ENCODE measurements at places on chromosomes 3 and 15. TPM values are rescaled to one million over a fixed set of nuclear protein-coding genes. Genes with fewer than 3 reads are reported as not detected.

GRCh38 chr3:146625186-146625775 is 20.1 kb upstream of the PLSCR5 start:
- no peak for DNase-seq

- DNase-seq, result no peak
These were observed 202.5 kb upstream of the TLE3 start for GRCh38 chr15:70299931-70300869.

DNA sequence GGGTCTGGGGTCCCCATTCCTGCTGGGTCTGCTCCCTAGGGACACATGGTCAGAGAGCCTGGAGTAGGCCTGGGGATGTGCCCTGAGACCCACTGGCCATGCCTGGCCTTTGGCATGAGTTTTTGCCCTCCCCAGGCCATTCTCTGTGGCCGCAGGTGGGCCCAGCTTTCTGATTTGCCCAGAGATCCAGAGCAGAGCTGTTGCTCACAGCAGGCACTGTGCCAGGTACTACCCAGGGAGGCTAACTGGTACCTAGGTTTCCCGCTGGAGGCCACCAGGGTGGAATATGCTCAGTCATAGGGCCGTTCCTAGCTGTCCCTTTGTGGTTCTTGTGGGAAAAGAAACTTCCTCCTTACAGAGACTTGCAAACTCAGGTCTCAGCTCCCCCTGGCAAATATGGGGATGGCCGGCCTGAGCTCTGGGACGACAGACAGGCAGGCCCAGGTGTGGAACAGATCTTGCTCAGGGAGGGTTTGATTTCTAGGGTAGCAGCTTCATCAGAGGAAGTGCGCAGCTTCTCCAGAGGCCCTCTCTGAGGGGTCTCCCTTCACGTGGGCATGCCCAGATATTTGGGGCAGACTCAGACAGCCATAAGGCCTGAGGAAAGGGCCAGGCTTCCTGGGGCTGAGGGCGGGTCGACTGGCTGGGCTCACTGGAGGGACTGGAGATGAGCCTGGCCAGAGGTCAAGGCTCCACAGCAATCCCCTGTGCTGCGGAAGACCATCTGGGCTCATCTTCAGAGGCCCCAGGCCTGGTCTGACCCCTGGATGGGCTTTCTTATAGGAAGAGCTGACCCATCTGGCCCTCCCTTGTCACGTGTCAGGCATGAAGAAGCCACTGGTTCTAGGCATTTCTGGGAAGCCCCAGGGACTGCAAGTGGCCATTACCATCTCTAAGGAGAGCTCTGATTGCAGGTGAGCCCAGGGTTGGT is 28.0 kb downstream of the ACAA1 start:
- DNase-seq, result no peak

- DNase-seq, result no peak
These were observed 28.6 kb downstream of the KCNAB1 start for GRCh38 chr3:156148946-156149381.

- DNase-seq, result no peak
These were observed 309.4 kb upstream of the WNT5A start for GRCh38 chr3:55796533-55796932.

DNA sequence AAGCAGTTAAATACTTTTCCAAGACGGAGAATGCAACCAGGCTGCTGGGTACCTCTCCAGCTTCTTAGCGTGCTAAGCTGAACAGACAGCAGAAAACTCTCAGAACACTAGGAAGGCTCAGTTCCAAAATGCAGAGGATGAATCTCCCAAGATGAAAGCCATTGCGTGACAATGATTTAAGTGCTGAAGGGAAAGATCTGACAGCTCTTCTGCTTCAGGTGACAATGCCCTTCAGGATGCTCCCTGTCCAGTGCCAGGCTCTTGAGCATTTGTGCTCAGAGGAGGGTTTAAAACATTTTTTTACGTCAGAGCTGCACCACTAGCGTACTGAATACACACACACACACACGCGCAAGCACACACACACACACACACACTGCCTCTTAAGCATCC is 26.3 kb downstream of the ARHGEF3 start:
- DNase-seq, result peak; percentile 18

GRCh38 chr3:185936814-185937688 is 763 bp downstream of the TRA2B start:
- peak; percentile 93 for DNase-seq

Gene CSPG5
- total RNA-seq, result 1.7 TPM

DNA sequence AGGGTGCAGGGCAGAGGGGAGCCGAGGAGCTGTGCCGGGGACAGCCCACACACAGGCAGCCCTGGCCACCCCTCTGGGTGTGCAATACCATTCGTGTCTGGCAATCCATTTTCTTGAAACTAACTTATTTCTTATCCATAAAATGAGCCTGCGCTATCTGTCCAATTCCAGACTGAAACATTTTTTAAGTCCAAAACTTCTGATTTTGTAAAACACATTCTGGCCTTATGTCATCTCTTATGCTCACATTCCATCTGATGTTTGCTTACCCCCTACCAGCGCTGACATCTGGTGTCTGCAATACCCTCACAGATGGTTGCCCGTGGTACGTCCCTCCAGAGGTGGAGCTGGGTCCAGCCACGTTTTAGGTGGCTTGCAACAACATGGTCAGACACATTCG is 31.8 kb downstream of the PCSK6 start:
- no peak for DNase-seq

DNA sequence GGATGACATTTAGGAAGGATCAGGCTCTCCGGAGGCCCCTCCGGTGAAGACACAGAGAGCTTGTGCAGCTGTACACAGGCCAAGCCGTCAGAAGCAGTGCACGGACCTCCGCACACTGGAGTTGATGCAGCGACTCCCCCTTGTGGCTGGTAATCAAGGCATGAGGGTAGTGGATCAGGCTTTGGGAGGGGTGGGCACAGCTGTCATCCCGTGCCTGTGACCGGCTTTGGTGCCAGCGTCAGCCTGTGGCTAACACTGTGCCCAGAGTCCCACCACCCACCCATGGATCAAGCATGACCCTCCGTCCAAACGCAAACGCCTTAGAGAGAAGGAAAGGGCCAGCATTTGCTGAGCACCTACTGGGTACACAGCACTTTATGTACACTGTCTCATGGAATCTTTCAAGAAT is 8.2 kb upstream of the GRIP2 start:
- DNase-seq, result peak; percentile 88

DNA sequence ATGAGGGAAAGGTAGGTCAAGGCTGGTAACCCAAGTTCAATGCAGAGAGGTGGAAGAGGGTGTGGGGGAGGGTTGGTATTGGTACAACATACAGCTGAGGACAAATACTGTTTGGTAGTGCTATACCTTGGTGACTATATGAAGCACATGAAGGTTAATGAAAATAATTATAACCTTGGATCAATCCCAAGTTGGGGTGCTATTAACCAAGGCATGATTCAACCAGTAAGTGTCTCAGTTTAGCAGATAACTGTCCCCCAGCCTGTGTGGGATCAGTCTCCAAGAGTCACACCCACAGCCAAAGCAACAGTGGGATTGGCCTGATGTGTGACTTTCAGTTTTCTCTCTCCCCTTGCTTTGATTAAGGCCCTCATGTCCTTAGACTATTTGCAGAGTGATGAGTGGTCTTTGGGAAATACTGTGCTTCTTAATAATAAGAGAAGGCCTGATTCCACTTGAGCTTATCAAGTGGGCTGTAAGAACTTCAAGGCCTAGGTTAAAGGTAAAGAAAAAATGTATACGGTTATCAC is 80.8 kb downstream of the EOMES start:
- DNase-seq, result no peak

Gene EXD1
- 0.41 TPM for total RNA-seq

GRCh38 chr15:28123408-28124023 is 24.4 kb upstream of the OCA2 start:
- DNase-seq, result peak; percentile 83

DNA sequence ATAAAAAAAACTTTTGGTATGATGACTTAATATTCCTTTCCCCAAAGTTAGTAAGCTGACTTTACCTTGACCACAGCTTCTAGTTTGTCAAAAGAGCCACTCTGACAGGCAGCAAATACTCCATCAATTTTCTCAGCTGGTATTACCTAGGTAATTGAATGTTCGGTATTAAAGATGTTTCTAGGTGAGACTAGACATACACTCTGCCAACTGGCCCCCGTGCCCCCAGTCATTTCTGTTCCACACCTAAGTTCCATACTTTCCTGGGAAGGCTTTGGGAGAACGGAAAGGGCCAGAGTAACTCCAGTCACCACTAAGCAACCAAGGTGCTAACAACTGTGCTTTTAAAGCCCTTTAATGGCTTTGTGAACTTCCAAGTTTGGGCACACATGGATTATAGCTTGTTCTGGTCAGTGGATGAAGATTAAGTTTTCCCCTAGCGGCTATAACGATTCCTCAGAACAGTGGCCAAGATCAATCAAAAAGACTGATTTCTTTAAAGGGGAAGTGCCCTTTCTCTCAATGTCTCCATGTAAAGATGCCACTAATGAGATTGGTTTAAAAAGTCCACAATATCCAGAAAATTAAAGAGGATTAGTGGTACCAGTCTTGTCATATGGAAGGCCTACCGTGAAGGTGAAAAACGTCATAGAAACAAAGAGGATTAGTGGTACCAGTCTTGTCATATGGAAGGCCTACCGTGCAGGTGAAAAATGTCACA is 7.0 kb downstream of the EIF4A2 start:
- DNase-seq, result no peak

Gene FOXL2
- total RNA-seq, result not detected

- peak; percentile 89 for DNase-seq
These were observed 29.2 kb downstream of the AP3B2 start for GRCh38 chr15:82680200-82681102.

DNA sequence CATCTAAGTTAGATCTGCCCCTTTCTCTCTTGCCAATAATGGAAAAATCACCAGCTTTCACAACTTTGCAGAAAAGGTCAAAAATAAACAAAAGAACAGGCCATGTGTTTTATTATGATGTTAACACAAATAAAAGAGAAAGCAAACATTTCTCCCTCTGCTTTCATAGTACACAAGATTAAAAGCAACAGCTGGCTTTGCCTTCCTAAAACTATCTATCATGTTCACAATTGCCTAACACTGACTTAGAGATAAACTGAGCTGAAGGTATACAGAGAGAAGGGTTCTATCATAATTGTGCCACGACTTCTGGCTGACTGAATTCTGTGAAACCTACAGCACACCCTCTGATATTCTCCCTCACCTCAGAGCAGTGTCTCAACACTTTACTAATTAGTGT is 29.4 kb downstream of the AADAC start:
- no peak for DNase-seq

DNA sequence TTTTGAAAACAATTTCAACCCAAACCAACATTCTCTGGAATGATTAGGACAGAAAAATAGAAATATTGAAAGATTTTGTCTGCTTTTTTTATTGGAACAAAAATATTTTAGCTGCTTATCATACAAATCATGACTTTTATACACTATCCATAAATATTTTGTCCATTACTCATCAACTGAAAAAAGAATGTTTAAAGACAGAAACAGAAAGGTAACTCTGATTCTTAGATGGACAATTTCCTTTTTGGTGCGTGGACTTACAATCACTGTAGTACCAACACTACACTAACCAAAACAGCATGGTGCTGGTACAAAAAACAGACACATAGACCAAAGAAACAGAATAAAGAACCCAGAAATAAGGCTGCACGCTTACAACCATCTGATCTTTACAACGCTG is 582.8 kb upstream of the CCDC54 start:
- DNase-seq, result no peak

GRCh38 chr15:72201391-72201921 is 3.9 kb upstream of the GRAMD2A start:
- no peak for DNase-seq

DNA sequence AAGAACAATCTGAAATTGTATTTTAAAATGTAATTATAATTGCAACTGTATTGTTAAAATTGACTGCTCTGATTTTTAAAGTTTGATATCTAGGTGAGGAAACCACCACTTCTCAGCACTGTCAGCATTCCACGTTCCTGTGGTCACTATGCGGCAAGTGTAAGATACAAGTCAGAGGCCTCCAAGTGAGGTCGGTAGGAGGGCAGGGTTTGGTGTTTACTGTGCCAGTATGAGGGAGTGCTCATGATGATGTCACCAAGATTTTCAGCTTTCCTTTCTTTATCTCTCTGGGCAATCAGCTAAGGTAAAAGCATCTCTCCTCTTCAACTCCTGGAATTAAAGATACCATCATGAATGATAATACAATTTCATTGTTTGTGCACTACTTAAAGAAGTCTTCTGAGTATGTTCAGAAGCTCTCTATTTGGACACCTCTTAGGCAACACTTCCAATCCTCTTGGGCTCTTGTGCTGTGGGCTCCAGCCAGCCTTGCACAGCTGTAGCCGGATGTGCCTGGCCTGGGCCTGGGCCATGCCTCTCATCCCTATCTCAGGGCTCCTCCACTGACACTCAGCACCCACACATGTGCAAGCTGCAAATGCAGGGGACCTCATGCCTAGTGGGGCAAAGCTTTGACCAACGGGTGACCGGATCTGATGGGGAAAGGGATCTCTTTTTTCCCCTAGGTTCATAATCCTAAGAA is 42.9 kb downstream of the CCR3 start:
- DNase-seq, result no peak

Gene ILDR1
- 0.07 TPM for total RNA-seq

GRCh38 chr3:58035524-58036255 is 27.5 kb downstream of the FLNB start:
- no peak for DNase-seq

Gene ACSBG1
- 0.11 TPM for total RNA-seq

DNA sequence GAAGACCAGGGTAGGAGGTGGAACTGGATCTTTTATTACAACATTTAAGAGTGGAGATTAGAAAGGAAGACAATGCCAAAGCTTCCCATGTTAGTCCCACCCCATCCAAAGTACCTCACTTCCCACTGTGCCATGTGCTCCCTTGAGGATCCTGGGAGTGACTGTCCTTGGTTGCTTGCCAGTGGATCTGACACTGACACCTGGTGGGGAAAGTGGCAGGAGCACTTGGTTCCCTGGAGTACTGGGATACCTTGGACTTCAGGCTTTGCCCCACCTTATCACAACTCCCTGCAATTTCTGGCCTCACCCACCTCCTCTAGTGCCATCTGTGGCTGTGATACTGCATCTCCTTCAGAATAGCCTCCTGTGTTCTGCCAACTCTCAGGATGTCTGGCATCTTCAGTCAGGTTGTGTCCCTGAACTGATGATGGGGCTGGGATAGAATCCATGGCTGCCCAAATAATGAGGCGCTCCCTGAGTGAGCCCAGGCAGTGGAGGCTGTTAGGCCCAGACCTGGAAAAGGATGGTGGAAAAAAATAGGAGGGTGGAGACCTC is 1.3 kb downstream of the ELL3 start:
- peak; percentile 40 for DNase-seq

Gene GNAT1
- not detected for total RNA-seq

DNA sequence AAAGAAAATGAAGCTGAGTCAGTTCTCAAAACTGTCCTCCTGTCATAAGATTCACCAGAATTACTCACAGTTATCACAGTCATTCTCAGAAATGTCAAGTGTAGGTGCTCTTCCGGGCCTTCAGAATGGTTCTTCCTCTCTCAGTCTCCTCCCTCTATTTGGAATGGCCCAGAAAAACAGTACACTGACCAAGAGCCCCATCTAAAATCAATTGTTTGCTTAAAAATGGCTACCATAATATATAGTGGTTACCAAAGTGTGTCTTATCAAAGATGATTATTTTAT is 99.8 kb downstream of the MECOM start:
- no peak for DNase-seq

- DNase-seq, result no peak
These were observed 4.9 kb downstream of the MAN2A2 start for GRCh38 chr15:90907838-90908507.

Gene PAQR5
- total RNA-seq, result 1.4 TPM
